ENCODE measurements at places on chromosomes 4 and X. TPM values are rescaled to one million over a fixed set of nuclear protein-coding genes. Genes with fewer than 3 reads are reported as not detected.
A peak's percentile ranks its signal among the peaks of the same experiment; 100 is the strongest.

- peak; percentile 68 for DNase-seq
Measured at GRCh38 chr4:42371305-42372252, 25.7 kb upstream of the SHISA3 start.

Gene SULT1B1
- 7.9 TPM for total RNA-seq

DNA sequence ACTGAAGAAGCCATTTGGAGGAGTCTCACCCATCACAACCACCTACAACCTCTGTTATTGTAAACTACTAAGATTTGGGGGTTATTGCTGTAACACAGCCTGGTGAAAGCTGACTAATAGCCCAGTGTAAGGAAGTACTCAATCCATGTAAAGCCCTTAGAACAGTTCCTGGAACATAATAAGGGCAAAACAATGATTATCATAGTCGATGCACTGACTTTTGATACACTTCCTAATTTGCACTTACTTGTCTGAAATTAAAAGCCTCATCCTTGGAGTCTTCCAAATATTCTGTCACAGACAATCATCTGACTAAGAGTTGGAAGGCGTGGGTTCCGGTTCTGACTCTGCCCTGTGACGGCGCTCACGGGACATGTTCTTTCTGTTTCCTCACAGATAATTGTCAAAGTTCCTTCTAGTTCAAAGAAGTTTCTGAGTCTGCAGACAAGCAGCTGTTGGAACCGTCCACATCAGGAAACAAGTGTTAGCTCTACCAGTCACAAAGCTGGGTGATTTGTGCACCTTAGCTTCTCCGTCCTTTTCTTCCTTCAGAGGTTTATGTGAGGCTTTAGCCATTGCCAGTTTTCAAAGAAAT lies 33.4 kb upstream of the RASGEF1B start:
- peak; percentile 40 for DNase-seq

DNA sequence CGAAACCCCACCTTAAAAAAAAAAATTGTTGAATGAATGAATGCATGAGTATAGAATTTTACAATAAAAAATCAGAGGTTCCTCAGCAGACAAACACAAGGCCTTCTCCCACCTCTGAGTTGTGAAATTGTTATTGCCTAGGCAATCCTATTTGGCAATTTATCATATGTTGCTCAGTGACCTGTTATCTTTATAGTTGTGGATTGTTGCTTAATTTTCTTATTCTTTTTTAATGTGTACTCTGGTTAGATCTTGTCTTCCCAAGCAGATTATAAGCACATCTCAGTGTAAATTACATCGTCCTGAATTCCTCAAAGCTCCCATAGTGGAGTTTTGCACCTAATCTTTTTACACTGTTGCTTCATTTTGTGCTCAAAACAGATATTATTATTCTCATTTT lies 71.9 kb downstream of the RBM47 start:
- DNase-seq = no peak

All from umbilical cord (tissue), 2 donors.